ENCODE measurements at places on chromosomes 5 and 9. TPM values are rescaled to one million over a fixed set of nuclear protein-coding genes. Genes with fewer than 3 reads are reported as not detected.

Gene PTPDC1
- 7.2 TPM for total RNA-seq

- DNase-seq = no peak
Observed at GRCh38 chr9:120776788-120777187, 16.4 kb downstream of the FBXW2 start.

GRCh38 chr5:23013395-23013998 lies 160.4 kb upstream of the CDH12 start:
- DNase-seq = no peak

- DNase-seq = peak; percentile 71
Observed at GRCh38 chr9:76646249-76646648, 118.0 kb upstream of the PCA3 start.

All from Peyer's patch (tissue), 4 donors.